ENCODE measurements at places on chromosomes 11 and 22.

DNA sequence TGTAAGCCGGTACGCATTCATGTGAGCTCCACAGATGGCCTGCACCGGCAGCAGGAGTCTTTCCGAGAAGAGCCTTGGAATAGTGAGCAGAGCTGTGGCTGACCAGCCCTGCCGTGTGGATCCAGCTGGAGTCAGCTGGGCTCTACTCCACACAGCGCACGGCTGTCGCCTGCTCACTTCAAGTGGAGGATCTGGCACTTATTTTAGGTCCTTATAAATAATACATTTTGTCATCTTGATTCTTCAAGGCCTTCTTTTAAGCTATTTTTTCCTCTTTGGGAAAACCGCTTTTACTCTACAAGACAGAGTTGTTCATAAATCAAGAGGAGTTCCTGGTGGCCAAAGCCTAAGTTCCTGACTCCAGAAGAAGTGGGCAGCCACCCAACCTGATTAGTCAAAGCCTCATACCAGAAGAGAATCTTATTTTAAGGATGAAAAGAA lies 93.8 kb downstream of the KCNC1 start:
- peak; percentile 91 for DNase-seq

DNA sequence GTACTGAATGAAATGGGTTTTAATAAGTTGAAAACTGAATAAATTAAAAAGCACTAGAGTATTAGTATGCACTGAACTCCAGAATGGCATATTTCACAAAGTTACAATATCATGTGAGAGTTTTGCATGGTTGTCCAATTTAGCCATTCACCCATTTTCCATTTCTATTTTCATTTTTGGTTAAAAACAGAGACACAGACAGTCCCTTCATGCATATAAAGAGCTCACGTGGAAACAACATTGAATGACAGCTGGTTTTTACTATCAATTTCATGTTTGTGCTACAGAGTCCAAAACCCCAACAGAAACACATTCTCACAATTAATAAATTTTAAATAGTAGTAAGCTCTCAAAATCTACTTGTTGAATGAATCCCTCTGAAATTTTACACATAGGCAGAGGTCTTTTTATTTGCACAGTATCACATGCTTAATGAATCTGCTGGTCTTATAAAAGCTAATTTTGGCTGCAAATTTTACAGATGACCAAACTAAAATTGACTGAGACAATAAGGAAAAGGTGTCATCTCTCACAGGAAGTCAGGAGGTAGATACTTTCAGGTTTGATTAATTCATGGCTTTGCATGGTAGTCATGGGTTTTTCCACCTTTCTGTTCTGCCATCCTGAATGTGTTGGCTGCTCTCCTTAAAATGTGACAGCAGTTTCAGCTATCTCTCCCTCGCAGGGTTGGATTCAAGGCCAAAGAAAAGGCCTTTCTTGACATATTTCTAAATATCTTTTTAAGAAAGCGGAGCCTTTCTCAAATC lies 20.6 kb upstream of the DDI1 start:
- DNase-seq, result no peak

- no peak for DNase-seq
These were observed 37.1 kb downstream of the TST start for GRCh38 chr22:36982136-36982535.

GRCh38 chr11:35354644-35355043 lies 64.7 kb downstream of the SLC1A2 start:
- no peak for DNase-seq

GRCh38 chr22:27461470-27461869 lies 340.1 kb downstream of the MN1 start:
- no peak for DNase-seq

DNA sequence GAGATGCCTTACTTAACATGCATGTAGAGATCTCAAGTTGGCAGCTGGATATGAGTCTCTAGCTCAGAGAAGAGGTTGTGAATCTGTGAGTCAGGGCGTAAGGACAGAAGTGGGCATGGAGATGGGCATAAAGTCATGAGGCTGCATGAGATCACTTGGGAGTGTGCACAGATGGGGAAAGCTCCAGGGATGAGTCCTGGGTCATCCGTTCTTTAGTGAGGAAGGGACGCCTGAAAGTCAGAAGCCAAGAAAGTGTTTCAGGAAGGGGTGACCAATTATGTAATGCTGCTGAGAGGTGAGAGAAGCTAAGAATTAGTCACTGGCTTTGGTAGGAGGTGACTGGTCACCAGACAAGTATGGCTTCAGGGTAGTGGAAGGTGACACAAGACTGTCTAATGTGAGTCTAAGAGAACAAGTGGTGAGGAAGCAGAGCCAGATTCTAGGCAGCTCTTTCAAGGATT lies 6.7 kb downstream of the ACP2 start:
- no peak for DNase-seq

DNA sequence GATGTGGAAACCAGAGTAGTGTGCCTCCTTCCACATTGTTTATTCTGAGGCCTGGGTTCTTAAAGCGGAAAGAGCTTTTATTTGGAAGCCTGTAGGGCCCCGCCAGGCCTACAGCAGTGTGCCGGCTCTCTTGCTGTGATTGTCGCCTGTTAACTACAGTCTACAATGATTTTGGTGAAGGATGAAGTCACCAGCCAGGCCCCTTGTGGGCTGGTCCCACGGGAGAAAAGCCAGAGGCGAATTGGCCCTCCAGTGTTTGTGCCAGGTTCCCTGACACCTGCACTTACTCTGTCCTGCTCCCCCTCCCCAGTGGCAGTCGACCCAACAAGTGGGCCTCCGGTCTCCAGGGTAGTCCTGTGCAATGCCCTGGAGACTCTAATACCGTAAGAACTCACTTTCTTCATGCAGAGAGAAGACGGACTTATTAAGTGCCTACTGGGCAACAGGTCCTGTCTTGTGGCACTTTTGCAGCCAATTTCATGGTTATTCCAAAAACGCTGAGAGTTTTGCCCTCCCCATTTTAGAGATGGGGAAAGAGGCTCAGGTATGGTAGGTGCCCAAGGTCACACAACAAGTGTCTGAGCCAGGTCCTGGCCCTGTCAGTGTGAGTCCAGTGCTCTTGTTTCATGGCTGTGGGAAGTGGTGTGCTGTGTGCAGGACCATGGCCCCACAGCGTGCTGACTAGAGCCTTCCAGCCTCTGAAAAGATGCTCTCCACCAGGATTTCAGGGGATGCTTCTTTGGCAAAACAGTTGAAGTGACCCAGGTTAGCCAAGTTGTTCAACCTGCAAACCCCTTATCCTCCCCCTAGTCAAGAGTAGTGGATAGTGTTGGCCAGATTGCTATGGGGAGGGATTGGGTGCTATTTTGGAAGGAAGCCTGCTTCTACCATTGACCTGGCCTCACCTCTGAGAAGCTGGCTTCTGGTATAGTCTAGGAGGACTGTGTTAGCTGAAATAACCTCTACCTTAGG lies 1.4 kb downstream of the MICAL2 start:
- no peak for DNase-seq

GRCh38 chr11:6402561-6402981 lies 12.3 kb downstream of the SMPD1 start:
- DNase-seq, result no peak

DNA sequence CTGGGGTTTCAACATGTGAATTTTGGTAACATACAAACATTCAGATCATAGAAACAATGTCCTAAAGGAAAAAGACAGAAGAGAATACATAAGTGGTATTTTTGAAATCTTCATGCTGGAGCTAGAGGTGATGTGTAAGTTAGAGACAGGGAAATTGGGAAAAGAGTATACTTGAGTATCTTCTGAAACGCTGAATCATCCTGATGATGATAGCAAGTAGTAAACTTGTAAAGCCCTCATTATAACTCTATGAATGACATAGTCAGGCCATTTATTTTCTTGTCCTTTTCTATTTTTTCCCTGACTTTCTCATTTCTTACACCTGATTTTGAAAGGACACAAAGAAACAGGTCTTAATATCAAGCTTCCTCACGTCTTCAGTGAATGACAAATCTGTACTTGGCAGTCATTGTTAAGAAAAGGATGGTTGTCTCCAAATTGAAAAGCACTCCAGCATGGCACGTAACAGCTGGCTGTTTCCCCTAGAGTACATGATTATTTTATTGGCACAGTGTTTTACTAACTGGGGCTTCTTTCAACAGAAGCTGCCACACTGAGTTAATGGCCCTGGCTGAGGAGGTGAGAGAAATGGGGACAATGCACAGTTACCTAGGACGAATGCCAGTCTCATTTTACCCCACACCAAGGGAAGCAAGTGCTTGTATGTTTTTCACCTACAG lies 140.7 kb upstream of the CTSC start:
- peak; percentile 70 for DNase-seq

GRCh38 chr11:121291319-121291718 lies 1.3 kb upstream of the SC5D start:
- no peak for DNase-seq

DNA sequence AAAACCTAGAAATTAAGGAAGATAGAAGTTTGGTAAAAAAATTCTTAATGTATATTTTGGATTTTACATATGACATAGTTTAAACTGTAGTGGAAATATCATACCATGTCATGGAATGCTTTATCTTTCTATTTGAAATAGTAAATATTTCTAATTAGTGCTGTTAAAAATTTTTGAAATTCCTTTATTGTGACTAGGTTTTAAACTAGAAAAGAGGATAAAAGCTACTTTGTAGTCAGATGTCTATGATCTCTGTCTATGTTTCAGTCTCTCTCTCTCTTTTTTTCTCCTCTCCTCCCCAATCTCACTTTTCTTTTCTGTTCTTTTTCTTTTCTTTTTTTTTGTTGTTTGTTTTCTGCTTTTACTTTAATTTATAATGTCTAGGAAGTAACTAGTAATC lies 226.2 kb downstream of the TMEM135 start:
- no peak for DNase-seq

GRCh38 chr11:61126256-61126655 lies 24.0 kb downstream of the CD5 start:
- DNase-seq, result peak; percentile 42

GRCh38 chr11:128603003-128603696 lies 15.8 kb upstream of the ETS1 start:
- peak; percentile 51 for DNase-seq

DNA sequence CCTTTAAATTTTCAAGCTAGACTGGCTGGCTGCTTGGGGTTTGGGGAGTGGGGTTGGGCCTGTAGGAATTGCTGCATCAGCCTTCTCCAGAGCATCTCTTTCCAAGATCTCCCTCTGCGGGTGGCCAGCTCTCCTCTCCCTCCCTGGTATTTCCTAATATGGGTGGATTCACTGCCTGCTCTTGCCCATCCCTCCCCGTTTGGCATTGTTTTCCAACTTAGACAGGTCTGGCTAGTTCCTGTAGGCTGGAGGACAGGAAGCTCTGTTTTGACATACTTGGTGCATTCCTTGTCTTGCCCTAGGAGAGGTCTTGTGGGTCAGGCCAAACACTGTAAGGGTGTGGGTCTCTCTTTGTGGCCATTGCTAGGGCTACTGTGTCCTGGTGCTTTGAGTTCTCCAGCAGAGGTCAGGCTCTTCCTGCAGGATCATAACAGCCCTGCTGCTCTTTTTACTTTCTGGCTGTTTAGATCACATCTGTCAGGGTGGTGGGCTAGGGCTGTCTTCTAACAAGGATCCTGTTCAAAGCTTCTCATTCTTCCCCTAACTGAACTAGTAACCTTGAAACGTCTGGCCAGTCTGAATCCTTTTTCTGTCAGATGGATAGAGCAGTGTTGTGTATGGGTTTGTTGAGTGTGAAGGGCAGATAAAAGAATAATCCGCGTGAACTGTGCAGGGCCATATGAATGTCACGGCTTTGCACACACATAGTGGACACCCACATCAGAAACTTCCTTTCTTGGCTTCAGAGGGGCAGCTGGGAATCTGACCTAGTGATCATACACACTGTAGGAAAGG lies 18.3 kb upstream of the MICALL1 start:
- DNase-seq, result no peak

- no peak for DNase-seq
These were observed 43.9 kb downstream of the PDHX start for GRCh38 chr11:34960277-34960676.

GRCh38 chr11:69943506-69943905 lies 124.3 kb upstream of the FGF3 start:
- no peak for DNase-seq

- no peak for DNase-seq
These were observed 36.2 kb upstream of the KRTAP5-7 start for GRCh38 chr11:71490731-71491390.

DNA sequence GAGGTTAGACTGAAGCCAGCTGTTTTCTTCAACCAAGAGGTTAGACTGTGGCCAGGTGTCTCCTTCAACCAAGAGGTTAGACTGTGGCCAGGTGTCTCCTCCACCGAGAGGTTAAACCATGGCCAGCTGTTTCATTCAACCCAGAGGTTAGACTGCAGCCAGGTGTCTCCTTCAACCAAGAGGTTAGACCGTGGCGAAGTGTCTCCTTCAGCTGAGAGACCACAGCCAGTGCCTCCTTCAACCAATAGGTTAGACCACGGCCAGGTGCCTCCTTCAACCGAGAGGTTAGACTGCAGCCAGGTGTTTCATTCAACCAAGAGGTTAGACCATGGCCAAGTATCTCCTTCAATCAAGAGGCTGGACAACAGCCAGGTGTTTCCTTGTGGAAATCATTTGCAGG lies 498.1 kb downstream of the TBC1D22A start:
- no peak for DNase-seq

- DNase-seq, result no peak
These were observed 35.0 kb downstream of the INTS4 start for GRCh38 chr11:77959434-77959833.

DNA sequence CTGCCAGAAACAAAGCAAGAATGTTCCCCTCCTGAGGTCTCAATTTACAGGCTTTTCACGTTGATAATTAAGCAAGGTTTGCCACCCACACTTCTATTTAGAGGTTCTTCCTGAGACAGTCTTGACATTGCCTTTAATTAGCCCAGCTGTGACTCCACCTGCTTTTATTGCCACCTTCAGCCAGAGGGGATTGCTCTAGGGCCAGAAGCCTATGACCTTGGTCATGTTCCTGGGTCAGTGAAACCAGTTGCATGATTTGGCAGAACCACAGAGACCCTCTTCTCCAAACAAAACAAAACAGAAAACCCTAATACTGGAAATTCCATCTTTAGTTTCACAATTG lies 89.8 kb downstream of the APIP start:
- no peak for DNase-seq

- no peak for DNase-seq
These were observed 4.3 kb upstream of the FLI1 start for GRCh38 chr11:128689591-128689947.

GRCh38 chr22:35615156-35615555 lies 2.0 kb downstream of the MB start:
- no peak for DNase-seq

DNA sequence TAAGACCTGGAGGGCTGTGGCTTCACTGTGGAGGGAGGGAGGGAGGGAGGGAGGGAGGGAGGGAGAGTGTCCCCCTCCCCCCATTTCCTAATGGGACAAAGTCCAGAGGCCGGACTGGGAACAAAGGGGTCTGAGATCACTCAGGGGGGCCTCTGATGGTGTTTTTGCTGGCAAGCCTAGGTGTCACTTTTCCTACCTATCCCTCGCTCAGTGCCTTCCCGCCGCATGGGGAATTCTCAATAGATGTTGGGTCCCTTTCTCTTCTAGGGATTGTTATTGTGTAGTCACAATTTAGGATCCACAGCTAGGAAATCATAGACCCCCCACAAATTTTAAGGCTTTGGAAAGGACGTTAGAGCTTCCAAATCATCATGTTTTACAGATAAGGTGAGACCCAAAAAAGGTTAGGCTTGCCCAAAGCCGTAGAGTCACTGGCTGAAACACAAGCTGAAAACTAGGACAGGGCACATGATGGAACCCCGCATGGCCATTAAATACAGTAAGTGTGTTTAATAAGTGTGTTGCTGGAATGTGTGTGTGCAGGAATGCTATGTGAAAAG lies 4.8 kb upstream of the FTH1 start:
- no peak for DNase-seq

GRCh38 chr11:117690484-117691217 lies 106.4 kb downstream of the DSCAML1 start:
- no peak for DNase-seq

- no peak for DNase-seq
These were observed 3.0 kb upstream of the RFPL3 start for GRCh38 chr22:32354360-32355351.

GRCh38 chr11:112235750-112236390 lies 9.6 kb downstream of the PTS start:
- DNase-seq, result no peak

All from tongue (tissue), 3 donors.